Foreskin keratinocyte (primary cell): ENCODE measurements at places on chromosomes 3 and 15. TPM values are rescaled to one million over a fixed set of nuclear protein-coding genes. Genes with fewer than 3 reads are reported as not detected.

Gene RASL12
- polyA plus RNA-seq = not detected in 2 replicates

DNA sequence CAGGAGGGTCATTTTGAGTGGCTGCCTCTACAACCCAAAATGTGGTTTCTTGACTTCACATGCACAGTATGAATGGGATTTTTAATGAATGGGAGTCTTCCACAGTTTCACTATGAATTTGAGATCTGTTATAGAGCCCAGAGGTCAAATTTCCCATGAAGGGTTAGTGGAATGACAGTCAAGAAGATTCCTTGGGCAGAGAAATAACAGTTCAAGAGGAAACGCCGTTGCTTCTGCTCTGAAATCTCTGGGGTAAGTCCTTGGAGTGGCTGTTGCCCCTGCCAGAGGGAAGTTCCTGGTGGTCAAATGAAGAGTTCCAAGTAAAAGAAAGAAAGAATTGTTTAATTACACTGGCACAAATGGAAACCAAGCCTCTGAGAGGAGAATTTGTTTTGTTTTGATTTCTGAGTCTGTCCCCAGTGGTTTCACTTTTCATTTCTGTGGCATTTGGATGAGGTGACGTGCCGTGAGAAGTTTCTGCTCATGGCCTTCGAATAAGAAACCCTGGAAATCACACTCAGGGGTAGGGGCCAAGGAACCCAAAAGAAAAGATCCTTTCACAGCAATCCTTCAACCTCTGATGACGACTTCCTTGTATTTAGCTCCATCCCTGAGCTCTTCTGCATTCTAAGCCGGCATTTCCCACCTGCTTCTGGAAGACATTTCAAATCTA is 77.5 kb upstream of the IL12A start:
- DNase-seq = no peak

Gene PLSCR5
- polyA plus RNA-seq = not detected in 2 replicates

GRCh38 chr3:5929027-5929426 is 741.5 kb downstream of the EDEM1 start:
- DNase-seq = no peak

Gene ECE2
- not detected in 2 replicates for polyA plus RNA-seq

- DNase-seq = no peak
Measured at GRCh38 chr15:33136353-33136752, 58.2 kb downstream of the FMN1 start.

DNA sequence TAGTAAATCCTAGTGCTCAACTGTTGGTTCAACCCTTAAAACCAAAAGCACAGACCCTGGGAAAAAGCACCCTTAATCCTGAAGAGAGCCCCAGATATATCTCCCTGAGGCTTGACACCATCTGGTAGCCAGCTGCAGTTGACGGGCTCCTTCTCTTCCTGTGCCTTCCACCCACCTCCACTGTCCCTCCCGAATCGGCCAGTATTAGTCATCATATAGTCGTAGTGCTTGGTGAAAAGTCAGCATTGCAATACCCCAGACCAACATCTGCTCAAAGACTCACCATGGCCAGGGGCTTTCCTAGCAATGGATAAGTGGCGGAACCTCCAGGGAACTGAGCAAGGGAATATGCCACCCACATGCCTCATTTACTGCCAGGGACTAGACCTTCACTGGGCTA is 125.6 kb upstream of the CRBN start:
- no peak for DNase-seq

- DNase-seq = no peak
Measured at GRCh38 chr15:89912674-89913396, at the start of gene ARPIN. TSS of gene ARPIN (minus strand) at chr15:89912952. CDS start at chr15:89912835, 117 bp downstream.

Gene ZNF662
- polyA plus RNA-seq = 1.2 TPM in 2 replicates

DNA sequence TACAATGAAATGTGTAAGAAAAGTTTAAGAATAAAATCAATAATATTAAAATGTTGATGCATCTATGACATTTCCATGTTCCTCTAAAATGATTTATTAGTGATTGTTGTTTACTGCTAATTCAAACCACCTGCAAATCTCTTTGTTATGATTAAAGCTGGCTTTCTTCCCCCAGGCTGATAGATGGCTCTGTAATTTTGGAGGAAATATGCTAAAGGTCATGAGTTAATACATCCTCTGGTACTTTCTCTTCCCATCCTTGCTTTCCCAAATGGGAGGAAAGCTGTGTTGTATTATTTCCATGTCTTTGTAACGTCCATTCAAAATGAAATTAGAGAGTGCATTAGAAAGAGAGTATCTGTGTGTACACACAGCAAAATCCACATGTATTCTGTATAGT is 139.5 kb upstream of the TMCO5A start:
- DNase-seq = no peak

GRCh38 chr15:92602267-92602593 is 53.3 kb downstream of the FAM174B start:
- no peak for DNase-seq

GRCh38 chr3:195128255-195129071 is 142.5 kb downstream of the XXYLT1 start:
- DNase-seq = no peak

- no peak for DNase-seq
Measured at GRCh38 chr15:38690719-38691332, 126.2 kb upstream of the RASGRP1 start.

Gene ZBTB47
- polyA plus RNA-seq = 5.3 and 6.1 TPM in 2 replicates

DNA sequence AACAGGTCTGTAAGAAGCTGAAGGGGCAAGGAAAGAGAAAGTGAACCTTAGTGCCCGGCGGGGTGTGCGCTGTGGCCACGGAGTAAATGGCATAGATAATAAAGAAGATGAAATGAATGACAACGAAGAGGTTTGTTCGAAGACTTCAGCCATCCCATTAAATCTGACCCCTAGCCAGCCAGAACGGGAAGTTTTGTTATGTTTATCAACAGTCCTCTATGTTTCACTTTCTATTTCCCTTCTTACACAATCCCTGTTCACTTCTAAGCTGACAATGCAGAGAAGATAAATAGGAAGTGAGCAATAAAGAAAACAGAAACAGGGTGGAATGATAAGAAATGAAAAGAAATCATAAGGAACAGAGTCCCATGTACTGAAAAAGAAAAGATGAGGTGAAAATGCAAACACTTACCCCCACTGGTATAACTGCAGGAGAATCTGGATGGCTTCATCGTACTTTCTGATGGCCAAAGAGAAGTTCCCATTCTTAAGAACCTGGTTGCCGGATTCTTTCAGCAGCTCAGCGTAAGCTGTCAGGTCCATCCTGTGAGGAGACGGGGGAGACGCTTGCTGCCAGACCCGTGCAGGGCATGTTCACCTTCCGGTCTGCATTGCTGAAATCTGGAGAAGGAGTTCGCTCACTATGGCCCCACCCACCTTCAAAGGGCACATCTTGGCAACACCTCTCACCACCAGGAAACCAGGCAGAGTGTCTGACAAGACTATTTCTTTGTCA is 36.8 kb downstream of the TRANK1 start:
- DNase-seq = peak; percentile 33

Gene ARHGEF26
- 1.4 and 1.7 TPM in 2 replicates for polyA plus RNA-seq

GRCh38 chr15:25171856-25172687 is 217.3 kb downstream of the SNRPN start:
- DNase-seq = no peak

Gene PFN2
- polyA plus RNA-seq = 126 and 134 TPM in 2 replicates

- DNase-seq = no peak
Measured at GRCh38 chr15:83474578-83474977, 27.4 kb downstream of the SH3GL3 start.

DNA sequence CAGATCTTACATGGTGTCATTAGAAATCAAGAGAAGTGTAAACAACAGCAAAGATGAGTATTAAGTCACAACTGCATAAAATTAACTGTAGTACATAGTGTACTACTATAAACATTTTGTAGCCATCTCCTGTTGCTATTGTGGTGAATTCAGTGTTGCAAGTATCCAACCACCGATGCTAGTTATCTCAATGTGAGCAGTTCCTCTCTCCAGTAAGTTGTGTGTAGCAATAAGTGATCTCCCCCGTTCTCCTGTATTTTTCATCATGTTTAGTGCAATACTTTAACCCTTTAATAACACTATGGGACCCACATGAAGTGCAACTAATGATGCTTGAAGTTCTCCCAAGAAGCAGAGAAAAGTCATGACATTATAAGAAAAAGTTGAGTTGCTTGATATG is 264.7 kb upstream of the KCNH8 start:
- no peak for DNase-seq

GRCh38 chr15:99085413-99086326 is 19.2 kb upstream of the SYNM start:
- peak; percentile 78 for DNase-seq

DNA sequence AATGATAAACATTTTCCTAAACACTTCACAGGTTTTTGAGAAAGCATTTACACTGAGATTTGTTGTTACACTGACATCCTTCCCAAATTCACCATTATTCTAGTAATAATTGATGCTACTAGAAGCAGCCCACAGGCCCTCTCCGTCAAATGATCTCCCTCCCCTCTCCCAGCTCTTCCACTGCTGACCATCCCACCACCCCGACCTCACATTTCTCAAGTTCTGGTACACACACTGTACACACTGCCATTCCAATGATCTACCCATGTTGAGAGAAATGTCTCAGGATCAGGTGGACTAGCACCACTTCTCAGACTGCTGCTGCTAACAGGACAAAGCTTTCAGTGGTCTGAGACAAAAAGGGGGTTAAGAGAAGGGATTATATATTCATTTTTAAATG is 3.5 kb downstream of the TBC1D5 start:
- DNase-seq = no peak

GRCh38 chr3:71549951-71550350 is 33.6 kb downstream of the FOXP1 start:
- DNase-seq = no peak

Gene EIF4E3
- polyA plus RNA-seq = 1.3 and 1.7 TPM in 2 replicates

GRCh38 chr15:84681831-84682230 is 23.8 kb upstream of the NMB start:
- no peak for DNase-seq

DNA sequence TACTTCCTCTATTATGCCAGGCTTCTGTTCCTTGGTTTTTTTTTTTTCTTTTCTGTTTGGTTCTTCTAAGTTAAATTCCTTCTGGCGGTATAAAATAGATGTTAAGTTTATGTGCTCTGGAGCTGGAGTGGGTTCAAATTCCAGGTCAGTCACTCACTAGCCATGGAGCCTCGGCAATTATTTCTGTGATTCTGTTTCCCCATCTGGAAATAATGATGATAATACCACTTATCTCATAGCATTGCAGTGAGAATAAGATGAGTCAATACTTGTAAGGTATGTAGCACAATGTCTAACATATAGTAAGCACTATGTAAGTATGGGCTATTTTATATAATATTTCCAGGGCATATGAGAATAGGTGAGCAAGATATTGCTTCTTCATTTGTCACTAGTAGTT is 33.2 kb upstream of the ZDHHC23 start:
- DNase-seq = peak; percentile 77

GRCh38 chr15:34993877-34994276 is 5.8 kb upstream of the ZNF770 start:
- DNase-seq = no peak

DNA sequence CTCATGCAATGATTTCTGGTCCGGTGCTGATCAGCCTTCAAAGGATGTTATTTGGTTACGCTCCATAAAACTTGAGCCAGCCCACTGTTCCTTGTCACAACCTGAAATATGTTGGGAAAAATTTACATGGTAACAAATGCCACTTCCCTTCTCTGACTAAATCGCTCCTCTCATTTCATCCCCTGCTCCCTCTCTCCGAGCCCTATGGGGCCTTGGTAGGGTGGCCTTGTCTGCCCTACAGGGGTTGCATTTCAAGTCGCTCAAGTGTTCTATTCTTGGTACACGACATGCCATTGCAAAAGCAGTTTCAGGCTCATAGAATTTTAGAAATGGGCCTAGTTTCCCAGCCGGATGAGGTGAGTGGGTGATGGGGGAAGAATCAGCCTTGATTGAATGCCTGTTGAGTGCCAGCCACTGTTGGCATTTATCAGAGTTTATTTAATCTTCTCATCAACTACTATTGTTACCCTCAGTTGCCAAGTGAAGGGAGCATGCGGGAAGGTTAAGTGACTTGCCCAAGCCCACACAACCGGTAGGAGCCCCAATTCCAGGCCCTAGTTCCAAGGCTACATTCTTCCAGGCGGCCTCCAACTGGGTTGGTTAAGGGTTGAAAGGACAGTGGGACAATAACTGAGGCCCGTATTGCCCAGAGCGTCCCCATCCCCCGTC is 961 bp upstream of the ABHD2 start:
- DNase-seq = no peak

DNA sequence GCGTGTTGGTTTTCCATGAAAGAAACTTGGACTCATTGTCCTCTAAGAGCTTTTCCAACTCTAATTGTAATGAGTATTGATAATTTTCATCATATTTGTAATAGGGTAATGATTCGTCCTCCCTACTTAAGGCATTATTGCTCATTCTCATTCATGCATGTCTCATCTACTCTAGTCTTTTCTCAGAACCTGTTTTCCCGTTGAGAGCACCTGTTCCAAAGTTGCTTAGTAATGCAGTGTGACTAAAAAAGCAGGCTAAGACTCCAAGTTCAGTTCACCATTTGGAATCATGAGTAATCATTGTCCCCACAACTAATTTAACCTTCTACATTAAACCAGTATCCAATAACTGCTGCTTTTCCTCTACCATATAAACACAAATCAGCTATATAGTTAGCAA is 84.0 kb downstream of the FILIP1L start:
- DNase-seq = peak; percentile 88

Gene NMB
- polyA plus RNA-seq = 13.0 and 18.6 TPM in 2 replicates

GRCh38 chr15:61070111-61070901 is 158.8 kb downstream of the RORA start:
- DNase-seq = no peak

Gene KNG1
- not detected in 2 replicates for polyA plus RNA-seq

- DNase-seq = no peak
Measured at GRCh38 chr3:25404569-25404968, 23.5 kb upstream of the RARB start.

GRCh38 chr15:82132742-82133141 is 86.9 kb upstream of the MEX3B start:
- peak; percentile 90 for DNase-seq

DNA sequence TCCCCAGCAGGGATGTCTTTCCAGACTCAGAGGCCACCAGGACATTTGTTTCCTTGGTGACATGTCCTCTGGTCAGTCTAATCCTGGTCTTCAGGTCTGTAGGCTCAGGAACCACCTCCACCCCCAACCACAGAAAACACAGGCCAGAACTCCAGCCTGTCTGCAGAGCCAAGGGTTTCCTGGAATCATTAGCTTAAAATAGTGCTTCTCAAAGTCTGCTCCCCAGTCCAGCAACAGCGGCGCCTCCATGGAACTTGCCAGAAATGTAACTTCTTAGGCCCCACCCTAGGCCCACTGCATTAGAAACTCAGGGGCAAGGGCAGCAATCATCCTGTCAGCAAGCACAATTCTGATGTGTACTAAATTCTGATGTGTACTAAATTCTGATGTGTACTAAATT is 20.0 kb downstream of the SLC28A1 start:
- no peak for DNase-seq
